ENCODE measurements at places on chromosomes 12 and 14. TPM values are rescaled to one million over a fixed set of nuclear protein-coding genes. Genes with fewer than 3 reads are reported as not detected.

DNA sequence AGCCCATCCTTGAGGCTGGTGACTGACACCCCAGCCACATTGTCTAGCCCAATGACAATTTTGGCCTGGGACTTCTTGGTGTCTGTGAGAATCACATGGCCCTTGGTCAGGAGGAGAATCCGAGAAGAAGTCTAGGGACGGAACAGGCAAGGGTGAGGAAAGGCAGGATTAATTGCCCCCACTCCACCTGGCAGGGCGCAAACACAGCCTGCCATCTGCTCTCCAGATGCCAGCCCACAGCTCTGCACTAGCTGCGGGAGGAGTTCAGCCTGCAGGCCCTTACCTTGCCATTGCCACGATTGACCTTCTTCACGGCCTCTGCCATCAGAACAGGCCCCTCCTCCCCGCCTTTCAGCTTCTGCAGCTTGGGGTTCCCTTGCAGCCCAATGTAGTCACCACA is 13.1 kb upstream of the TAC3 start:
- DNase-seq, result no peak

DNA sequence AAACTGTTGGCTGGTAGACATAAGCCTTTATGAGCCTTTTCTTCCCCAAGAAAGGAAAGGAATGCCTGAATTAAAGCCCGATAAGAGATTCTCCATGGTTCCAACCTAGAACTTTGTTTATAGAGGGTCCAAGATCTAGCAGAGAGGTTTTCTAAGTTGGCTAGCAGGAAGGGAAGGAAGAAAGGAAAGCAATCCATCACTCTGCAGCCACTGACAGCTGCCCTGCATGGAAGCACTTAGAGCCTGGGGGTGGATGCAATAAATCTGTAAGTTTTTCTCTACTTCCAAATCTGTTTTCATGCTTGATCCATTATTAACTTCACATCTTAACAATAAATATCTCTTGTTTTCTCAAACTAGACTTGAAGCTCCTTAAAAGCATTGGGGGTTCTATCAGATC is 224.4 kb downstream of the KSR2 start:
- DNase-seq, result no peak

GRCh38 chr14:55123852-55124639 is 5.0 kb upstream of the LGALS3 start:
- no peak for DNase-seq

The IRAK4 gene
- 7.1 TPM for polyA plus RNA-seq

The BDKRB2 gene
- polyA plus RNA-seq, result 1.1 TPM

The CCDC177 gene
- not detected for polyA plus RNA-seq
